CD4-positive, alpha-beta T cell treated with Interleukin-15 for 4 hours (primary cell): ENCODE measurements at places on chromosomes 13 and 19.
A peak's percentile ranks its signal among the peaks of the same experiment; 100 is the strongest.

- no peak for DNase-seq
Measured at GRCh38 chr13:69553976-69554375, 553.6 kb upstream of the ATXN8OS start.

GRCh38 chr19:1871630-1872029 lies 8.3 kb upstream of the KLF16 start:
- DNase-seq: no peak

DNA sequence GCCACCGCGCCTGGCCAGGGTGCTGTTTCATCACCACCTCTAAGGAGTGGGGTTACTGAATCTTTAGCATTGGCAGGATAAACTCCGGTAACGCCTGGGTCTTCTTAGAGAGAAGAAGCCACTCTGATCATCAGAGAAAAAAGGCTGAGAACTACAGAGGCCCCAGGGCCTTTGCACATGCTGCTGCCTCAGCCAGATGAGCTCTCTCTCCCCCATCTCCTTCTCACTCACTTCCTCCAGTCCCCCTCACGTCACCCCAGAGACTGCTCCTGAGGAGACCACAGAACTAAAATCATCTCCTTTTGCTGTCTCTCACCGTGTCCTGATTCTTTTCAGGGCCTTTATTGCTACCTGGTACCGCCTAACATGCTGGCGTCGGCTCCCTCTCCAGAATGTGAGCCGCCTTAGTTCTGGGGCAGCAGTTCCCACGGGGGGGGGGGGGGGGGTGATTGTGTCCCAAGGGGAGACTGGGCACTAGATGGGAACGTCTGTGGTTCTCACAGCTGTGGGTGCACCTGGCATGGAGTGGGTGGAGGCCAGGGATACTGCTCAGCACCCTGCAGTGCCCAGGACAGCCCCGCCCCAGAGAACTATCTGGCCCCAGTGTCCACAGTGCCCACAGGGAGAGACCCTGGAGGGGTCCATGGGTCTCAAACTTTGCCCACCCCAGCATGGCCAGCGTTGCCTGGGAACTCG lies 5.1 kb upstream of the DIRAS1 start:
- DNase-seq: no peak

DNA sequence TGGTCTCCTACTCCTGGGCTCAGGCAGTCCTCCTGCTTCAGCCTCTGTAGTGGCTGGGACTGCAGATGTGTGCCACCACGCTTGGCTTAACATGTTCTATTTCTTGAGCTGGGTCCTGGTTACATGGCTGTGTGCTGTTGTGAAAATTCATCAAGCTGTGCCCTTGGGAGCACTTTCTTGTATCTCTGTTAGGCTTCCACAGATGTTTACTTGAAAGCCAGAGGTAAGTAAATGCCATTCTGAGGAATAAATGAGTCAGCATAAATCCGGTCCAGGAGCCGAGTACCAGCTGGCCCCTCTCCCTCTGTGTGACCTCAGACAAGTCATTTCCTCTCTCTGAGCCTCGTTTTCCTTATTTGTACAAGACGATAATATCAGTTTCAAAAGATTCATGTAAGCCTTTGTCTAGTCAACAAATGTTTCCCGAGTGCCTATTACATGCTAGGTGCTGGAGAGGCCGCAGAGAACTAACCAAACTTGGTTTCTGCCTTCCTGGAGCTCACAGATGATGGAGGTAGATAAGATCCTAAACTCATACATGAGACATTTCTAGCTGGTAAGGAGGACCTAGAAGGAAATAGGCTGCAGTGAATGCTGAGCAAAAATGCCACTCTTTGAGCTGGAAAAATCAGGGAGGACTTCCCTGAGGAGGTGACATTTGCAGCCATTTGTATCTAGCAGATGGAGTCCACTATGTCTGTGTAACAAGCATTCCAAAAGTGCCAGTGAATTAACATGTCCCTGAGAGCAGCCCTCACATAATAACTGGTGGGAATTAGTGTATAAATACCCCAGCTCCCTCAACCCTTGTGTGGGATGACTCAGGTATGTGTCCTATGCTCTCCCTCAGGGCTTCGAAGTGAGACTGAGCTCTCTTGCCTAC lies 2.7 kb upstream of the RASAL3 start:
- peak; percentile 85 for DNase-seq

DNA sequence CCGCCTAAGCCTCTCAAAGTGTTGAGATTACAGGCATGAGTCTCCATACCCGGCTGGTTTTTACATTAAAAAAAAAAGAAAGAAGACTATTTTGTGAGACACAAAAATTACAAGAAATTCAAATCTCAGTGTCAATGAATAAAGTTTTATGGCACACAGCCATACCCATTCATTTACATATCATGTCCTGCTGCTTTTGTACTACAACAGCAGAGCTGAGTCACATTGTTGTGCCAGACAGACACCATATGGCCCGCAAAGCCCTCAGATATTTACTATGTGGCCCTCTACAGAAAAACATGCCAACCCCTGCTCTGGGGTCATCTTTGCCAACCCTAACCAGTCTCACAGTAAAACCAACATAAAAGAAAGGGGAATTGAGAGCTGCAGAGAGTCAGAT lies 5.3 kb downstream of the SMIM7 start:
- no peak for DNase-seq

GRCh38 chr13:20590561-20590960 lies 23.6 kb downstream of the IFT88 start:
- no peak for DNase-seq

GRCh38 chr19:20278342-20278741 lies 111.3 kb downstream of the ZNF486 start:
- peak; percentile 47 for DNase-seq

GRCh38 chr19:17055636-17056035 lies 19.6 kb downstream of the HAUS8 start:
- DNase-seq: no peak

- DNase-seq: peak; percentile 53
Measured at GRCh38 chr13:109779074-109779473, 7.3 kb downstream of the IRS2 start.

- no peak for DNase-seq
Measured at GRCh38 chr13:37863708-37864107, 5.9 kb downstream of the TRPC4 start.

DNA sequence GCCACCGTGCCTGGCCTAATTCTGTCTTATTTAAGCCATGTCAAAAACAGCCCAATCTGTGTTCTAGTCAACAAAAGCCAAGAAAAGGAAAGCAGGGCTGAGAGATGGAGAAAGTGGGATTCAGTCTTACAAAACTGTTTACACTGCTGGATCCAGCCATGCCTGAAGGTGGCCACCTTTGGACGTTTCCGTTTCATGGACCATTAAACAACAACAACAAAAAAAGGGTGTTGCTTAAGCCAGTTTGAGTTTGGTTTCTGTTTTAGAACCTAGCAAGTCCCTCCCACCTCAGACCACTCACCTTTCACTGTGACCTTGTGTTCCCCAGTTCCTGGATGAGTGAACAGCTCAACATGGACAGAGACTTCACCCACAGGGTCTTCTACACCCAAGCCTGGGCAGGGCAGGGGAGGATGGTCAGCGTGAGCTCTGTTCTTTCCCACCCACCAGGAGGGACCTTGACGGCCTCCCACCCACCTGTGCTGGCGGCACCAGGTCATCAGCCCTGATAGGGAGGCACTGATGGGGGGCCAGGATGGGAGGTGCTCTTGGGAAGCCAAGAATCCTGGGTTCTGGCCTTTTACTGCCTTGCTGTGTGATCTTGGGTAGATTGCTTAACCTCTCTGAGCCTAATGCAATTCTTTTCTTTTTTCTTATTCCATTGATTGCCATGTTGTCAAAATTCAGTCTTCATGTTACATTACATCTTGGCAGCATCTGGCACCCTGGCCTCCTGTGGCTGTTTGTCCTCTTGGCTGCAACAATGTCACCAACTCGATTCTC lies 56.2 kb downstream of the COLGALT1 start:
- DNase-seq: no peak

GRCh38 chr13:110346661-110347067 lies 39.6 kb downstream of the COL4A2 start:
- no peak for DNase-seq

DNA sequence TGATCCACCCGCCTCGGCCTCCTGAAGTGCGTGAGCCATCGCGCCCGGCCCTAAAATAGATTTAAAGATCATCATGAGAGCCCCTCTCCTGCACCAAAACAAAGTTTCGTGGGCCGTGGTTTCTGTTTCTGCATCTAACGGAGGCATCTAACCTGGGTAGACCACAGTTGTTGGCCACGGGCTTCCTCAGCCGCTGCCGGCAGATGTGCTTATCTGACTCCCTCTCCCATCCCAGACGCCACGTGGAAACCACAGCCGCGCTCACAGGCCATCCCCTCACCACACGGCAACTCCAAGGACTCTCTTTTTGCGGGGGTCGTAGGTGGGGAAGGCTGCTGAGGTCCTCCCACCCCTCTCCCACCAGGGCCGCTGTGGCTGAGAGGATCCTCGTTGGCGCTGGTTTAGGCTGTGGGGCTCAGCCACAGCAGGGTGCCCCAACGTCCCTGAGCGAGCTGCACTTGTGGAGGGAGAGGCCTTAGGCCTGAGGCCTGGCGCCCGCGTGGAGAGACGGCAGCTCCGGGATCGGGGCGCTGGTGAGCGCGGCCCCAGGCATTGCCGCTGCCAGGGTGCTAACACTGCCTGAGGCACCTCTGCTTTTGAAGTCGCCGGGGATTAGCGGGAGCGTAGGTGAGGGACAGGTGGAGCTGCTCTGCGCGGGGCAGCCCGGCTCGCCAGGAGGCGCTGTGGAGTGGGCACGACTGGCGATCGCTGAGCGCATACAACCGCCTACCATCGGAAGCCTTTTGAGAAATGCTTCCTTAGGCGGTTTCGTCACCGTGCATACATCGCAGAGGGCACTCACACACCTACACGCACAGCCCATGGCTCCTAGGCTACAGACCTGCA lies 8.9 kb downstream of the ZSCAN1 start:
- no peak for DNase-seq

GRCh38 chr13:75178436-75178835 lies 303.5 kb downstream of the TBC1D4 start:
- no peak for DNase-seq

DNA sequence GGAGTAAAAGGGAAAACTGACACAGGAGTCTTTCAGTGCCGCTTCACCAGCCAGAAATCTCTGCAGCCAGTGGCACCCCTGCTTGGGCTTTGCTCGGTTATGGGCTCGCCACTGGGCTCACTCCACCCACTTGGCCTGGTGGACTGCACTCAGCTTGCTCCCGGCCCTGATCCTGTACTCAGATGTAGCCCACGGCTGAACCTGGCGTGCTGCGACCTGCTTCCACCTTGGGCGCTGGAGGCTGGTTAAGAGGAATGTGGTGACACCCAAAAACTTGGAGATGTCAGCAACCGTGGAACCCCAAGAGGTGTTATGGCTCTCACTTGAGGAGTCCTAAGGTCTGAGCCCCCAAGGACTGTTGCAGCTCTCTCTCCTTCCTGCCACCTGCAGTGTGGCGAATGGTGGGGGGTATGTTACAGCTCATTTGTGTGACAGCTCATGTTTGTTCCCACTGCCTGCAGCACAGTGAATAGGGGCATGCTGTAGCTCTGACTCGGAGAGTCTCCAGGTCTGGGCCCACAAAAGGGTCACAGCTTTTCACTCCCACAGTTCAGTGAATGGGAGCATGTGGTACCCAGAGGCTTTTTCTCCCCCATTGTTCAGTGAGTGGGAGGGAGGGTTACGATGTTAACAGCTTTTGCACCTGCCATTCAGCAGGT lies 1124.5 kb upstream of the ATXN8OS start:
- no peak for DNase-seq

- DNase-seq: no peak
Measured at GRCh38 chr19:8307400-8307964, 676 bp downstream of the CD320 start.

GRCh38 chr13:77928909-77929308 lies 10.3 kb upstream of the EDNRB start:
- no peak for DNase-seq

GRCh38 chr13:110546378-110546777 lies 15.1 kb downstream of the RAB20 start:
- DNase-seq: no peak

DNA sequence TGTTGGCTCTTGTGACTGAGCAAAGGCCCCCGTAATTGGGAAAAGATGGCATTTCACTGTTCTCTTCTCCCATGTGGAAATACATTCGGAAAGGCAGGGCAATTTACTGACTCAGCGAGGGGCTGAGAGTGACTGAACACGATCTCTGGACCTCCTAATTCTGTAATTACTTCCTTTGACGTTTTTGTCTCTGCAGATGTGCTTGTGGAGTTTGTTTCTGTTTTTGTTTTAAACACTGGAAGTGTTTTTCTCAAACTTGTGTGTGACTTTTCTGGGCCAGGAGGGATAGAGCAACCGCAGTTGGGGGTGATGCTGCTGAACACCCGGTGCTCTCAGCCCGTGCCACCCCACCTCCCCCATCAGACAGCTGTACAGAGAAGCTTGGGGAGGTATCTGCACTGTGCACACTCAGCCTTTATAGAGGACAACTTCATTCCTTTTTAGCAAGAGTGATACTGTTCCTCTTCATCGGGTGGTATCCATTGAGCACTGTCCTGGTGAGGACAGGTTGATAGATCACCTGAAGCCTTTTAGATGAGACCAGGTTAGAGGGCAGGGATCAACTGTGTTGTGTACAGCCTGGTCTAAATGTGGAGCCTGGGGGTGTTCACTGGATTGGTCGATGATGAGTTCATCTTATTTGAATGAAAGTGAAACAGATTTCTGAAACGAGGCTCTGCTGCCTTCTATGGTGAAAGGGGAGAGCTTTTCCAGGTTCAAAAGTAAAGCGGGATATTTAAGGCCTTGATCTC lies 117.4 kb downstream of the ESD start:
- peak; percentile 29 for DNase-seq

- no peak for DNase-seq
Measured at GRCh38 chr19:23770672-23771250, 12.1 kb upstream of the ZNF681 start.

DNA sequence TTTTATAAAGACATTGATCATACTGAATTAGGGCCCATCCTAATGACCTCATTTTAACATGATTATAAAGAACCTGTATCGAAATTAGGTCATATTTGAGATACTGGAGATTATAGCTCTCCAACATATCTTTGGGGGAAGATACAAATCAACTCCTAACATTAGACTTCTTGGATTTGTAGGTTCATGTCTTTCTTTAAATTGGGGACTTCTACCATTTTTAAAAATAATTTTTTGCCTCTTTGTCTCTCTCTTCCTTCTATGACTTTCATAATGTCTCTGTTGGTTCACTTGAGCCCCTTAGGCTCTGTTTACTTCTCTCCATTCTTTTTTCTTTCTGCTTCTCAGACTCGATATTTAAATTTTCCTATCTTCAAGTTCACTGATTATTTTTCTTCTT lies 57.2 kb downstream of the RNF17 start:
- no peak for DNase-seq

DNA sequence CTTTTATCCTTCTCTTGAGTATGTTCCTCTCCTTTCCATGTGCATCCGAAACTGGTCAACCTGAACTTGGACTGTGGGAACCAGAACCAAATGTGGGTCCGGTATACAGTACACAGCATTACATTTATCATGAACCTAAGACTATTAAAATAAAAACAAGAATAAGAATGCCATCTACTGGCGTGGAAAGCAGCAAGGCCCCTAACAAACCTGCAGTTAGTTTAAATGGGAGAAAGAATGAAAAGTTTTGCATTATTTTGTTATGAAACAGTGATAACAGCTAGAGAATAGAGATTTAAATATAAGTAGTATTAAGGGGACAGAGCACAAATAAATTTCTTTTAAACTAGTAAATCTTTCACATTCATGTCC lies 159.5 kb downstream of the RBM26 start:
- DNase-seq: no peak

GRCh38 chr19:3830621-3831589 lies 37.9 kb downstream of the ZFR2 start:
- DNase-seq: no peak

- no peak for DNase-seq
Measured at GRCh38 chr19:18513868-18514267, 8.0 kb downstream of the ELL start.

- no peak for DNase-seq
Measured at GRCh38 chr19:49933643-49934042, 4.3 kb upstream of the NUP62 start.

GRCh38 chr19:20444202-20444885 lies 121.2 kb downstream of the ZNF737 start:
- peak; percentile 15 for DNase-seq
